Muscle of leg (tissue), 16 donors: ENCODE measurements at places on chromosomes 4 and X. TPM values are rescaled to one million over a fixed set of nuclear protein-coding genes. Genes with fewer than 3 reads are reported as not detected.
A peak's percentile ranks its signal among the peaks of the same experiment; 100 is the strongest.

Gene BBS7
- polyA plus RNA-seq, result 13.1 TPM

Gene TMPRSS11B
- not detected for polyA plus RNA-seq

Gene RHOXF2B
- polyA plus RNA-seq, result 0.20 TPM

Gene TEX13D
- polyA plus RNA-seq, result not detected

Gene HSD17B13
- 0.27 TPM for polyA plus RNA-seq

Gene VEGFC
- 5.8 TPM for polyA plus RNA-seq

Gene CYBB
- polyA plus RNA-seq, result 21.5 TPM

Gene NPY1R
- polyA plus RNA-seq, result 6.9 TPM

Gene TMEM35A
- 1.5 TPM for polyA plus RNA-seq

Gene TSPAN6
- polyA plus RNA-seq, result 32.9 TPM

Gene TEX13C
- polyA plus RNA-seq, result not detected

Gene APLN
- polyA plus RNA-seq, result 16.7 TPM

DNA sequence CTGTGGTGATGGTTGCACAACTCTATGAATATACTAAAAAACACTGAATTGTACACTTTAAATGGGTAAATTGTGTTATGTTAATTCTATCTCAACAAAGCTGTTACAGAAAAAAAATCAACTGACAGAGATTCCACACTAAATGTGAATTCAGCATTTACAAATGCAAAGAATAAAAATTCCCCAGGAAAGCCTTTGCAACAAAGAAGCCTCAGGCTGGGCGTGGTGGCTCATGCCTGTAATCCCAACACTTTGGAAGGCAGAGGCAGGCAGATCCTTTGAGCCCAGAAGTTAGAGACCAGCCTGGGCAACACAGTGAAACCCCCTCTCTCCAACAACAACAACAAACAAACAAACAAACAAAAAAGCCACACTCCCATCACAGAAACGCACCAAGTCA is 8.9 kb downstream of the BCLAF3 start:
- no peak for DNase-seq

DNA sequence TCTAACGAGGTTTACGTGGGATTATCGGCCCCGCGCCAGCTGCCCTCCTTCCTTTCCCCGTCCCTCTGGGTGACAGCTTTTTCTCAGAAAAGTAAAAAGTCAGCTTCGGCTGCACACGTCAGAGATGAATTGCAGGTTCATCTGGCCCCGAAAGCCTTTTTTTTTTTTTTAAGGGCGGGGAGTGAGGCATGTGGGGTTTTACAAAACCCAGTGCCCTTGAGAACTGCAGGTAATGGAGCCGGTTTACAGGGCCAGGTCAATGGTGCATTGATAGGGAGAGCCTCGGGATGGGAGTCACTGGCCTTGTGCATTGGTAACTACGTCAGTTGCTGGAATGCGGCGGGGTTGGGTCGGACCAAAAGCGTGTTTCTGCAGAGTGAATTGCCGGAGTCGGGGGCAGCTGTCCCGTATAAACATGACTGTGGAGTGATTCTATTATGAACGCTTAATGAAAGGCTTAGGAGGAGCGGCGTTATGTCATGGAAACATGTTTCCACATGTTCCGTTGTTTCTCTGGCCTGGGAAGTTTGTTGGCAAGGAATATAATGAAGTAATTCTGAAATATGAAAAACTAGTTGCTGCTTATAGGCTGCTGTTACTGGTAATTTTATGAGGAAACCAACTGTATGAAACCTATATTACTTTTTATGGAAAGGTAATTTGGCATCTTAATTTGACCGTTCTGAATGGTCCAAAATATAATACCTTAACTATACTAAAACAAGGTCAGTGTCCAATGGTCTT is 1.1 kb downstream of the HSPA4L start:
- DNase-seq, result peak; percentile 96

DNA sequence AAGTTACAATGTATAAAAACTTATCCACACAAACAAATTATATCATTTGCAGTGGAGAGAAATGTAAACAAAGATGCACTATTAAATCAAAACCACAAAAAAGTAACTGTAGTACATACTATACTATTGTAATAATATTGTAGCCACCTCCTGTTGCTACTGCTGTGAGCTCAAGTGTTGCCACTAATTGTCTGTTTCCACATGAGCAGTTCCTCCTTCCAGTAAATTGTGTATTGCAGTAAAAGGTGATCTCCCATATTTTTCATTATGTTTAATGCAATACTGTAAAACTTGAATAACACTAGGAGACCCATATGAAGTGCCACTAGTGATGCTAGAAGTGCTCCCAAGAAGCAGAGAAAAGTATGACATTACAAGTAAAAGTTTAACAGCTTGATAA is 11.7 kb downstream of the LIN54 start:
- no peak for DNase-seq

GRCh38 chrX:78104447-78105176 is 564 bp downstream of the PGK1 start:
- DNase-seq, result peak; percentile 44

GRCh38 chr4:18593297-18594002 is 571.9 kb upstream of the LCORL start:
- peak; percentile 92 for DNase-seq

GRCh38 chr4:133594390-133595207 is 445.5 kb downstream of the PCDH10 start:
- DNase-seq, result no peak

GRCh38 chr4:182351485-182351884 is 108.3 kb downstream of the TENM3 start:
- no peak for DNase-seq

DNA sequence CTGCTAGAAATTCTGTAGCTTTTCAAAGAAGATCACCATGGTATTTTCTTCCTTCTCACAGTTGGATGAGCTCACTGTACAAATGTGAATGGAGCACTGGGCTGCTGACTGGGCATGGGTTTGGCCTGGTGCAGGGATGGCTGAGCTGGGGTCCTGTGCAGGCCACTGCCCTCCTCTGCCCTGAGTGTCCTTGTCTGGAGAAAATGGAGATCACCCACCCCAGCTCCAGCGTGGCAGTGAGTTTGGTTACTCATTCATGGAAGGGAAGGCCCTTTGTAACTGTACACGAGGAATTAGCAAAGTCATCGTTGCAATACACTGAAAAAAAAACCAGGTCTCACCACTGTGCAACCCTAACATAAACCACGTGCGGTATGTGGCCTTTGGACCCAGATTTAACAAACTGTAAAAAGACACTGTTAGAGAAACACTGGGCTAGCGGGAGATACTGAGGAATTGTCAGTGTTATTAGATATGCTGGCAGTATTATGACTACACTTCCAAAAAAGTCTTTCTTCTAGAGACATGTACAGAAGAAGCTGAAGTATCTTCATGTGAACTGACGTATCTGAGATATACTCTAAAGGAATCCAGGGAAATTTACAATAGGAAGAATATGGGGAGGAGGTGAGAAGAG is 16.1 kb upstream of the TBC1D14 start:
- no peak for DNase-seq

DNA sequence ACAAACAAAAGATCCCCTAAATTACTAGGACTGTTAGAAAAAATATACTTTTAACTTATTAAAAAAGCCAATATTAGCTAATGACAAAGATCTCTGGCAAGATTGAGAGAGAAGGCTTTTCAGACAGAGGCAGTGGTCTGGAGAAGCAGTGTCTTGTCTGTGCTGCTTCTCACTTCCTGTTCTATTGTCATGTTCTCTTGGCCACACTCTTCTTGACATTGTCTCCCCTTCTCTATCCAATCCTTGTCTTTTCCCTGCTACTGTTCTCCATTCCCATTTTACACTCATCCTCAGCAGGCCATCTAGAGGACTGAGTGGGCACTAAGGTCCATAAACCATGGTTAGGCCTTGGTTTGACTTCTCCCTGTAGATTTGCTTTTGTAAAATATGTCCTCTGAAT is 14.0 kb upstream of the TAPT1 start:
- no peak for DNase-seq

- no peak for DNase-seq
Measured at GRCh38 chr4:159349332-159349731, 246.5 kb downstream of the RAPGEF2 start.

DNA sequence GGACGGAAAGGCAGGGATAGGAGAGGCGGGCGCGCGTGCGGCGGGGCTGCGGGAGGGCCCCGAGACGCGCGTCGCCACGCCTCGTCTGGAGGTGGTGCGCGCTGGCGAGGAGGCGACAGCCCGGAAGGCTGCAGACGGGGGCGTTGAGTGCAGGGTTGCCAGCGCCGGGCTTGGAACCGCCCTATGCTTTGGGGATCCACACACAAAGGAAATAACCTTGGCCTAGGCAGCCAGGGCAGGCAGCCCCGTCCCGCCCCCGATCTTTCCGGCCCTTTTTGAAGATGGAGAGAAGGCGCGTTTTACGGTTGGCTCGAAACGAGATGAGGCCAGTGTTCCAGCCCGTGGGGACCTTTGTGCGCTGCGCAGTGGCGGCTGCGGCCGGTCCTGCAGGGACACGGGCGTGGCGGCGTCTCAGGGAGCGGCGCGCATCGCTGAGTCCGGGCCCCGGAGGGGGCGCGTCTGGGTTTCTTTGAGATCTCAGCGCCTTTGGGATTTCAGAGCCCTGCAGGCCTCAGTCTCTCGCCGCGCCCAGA is 50.8 kb upstream of the TRIM2 start:
- peak; percentile 69 for DNase-seq

DNA sequence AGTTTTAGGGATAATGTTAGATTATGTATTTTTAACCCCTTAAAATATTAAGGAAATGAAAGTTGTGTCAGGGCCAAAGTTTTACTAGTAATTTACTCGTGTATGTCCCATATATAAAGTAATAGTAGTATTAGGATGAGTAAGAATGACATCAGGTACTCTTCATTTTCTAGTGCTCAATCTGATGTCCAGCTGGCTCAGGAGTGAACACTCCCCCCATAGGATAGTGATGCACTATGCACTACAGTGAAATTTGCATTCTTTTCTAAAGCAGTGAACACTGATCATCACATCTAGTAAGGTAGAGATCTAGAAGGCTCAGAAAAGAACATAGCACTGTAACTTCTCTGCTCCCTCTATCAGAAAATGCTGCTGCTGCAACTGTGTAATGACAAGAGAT is 409.7 kb downstream of the GLUD2 start:
- no peak for DNase-seq

DNA sequence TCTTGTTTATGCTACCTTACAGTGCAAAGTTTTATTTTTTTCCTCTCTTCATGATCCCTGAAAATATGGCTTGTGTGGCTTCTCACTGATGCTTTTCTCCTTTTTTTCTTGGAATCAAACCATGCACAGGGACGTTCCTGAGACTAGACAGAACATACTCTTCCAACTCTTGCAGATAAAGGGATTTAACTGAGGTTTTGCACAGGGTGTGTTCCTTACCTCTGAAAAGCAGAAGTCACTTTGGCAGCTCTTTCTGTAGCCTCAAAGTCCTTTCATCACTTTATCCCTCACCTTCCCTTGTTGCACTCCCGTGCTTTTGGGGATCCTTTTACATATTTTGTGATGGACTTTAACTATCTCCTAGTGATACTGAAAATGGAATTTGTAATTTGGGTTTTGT is 300.1 kb downstream of the SPRY1 start:
- no peak for DNase-seq

GRCh38 chr4:180060159-180060889 is 2182.9 kb upstream of the TENM3 start:
- DNase-seq, result peak; percentile 53

GRCh38 chr4:40121515-40121914 is 64.9 kb downstream of the N4BP2 start:
- DNase-seq, result peak; percentile 71

GRCh38 chrX:131763674-131764073 is 219.8 kb downstream of the OR13H1 start:
- peak; percentile 97 for DNase-seq

- DNase-seq, result no peak
Measured at GRCh38 chr4:20281453-20281852, 29.7 kb downstream of the SLIT2 start.

DNA sequence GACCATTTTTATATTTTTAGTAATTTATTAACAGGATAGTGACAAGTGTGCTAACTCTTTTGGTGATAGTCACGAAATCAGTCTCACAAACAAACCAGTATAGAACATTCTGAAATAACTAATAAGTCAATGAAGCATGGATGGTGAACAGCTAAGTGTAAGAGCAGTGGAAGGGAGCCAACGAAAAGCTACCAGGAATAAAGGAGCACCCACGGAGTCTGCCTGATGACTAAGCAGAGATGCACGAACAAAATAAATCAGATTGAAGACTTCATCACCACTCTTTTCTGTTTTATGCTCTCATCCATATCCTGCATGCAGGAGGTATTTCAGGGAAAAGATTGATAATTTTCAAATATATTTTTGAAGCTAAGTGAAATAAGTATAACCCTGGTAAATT is 891.1 kb upstream of the HS3ST1 start:
- no peak for DNase-seq

DNA sequence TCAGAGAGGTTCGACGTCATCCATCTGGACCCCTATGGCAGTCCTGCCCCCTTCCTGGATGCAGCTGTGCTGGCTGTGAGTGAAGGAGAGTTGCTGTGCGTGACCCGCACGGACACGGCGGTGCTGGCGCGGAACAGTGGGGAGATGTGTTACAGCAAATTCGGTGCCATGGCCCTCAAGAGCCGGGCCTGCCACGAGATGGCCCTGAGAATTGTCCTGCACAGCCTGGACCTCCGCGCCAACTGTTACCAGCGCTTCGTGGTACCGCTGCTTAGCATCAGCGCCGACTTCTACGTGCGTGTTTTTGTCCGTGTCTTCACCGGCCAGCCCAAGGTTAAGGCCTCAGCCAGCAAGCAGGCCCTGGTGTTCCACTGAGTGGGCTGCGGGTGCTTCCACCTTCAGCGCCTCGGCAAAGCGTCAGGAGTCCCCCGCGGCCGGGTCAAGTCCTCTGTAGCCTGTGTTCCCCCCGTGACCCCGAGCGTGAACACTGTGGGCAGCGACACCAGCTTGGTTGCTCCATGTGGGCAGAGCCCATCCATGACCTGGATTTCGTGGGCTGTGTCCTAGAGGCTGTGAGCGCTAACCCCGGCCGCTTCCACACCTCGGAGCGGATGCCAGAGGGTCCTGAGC is 186.7 kb upstream of the SLITRK2 start:
- DNase-seq, result no peak
